NCI-H524 (cell line): ENCODE measurements at places on chromosomes 4 and X.

- DNase-seq: no peak
Observed at GRCh38 chr4:149441338-149441737, 374.3 kb downstream of the IQCM start.

DNA sequence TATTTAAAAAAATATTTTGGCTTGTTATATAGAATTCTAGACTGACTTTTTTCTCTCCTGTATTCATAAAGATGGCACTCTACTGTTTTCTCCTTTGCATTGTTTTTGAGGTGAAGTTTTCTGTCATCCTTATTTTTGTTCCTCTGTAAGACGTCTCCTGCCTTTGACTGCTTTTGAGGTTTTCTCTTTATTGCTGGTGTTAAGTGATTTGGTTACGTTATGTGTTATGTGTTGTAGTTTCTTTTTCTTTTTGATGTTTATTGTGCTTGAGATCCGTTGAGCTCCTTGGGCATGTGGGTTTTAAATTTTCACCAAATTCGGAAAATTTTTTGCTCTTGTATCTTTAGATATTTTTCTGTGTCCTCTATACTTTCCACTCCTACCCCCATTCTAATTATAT is 50.0 kb downstream of the KDM6A start:
- no peak for DNase-seq

GRCh38 chrX:39476604-39477021 is 621.1 kb downstream of the BCOR start:
- peak; percentile 65 for DNase-seq

DNA sequence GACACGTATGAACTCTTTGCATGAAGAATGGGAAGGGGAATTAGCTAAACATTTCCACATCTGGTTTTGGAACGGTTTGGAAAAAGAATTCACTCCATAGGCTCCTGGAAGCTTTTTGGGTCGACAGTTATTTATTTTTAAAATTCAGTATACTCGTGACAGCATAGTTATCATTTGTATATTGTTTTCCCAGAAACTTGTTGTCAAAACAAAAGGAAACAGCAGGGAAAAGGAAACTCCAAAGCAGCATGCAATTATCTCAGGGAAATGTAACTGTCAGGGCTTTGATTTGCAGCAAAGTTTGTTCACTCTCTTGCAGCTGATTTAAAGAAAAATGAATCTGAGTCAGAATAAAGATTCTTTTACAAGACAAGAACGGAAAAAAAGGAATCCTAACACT is 86.5 kb downstream of the PLAC1 start:
- no peak for DNase-seq

GRCh38 chr4:130329036-130329435 is 1233.1 kb downstream of the C4orf33 start:
- DNase-seq: no peak
